ENCODE measurements at places on chromosomes 7 and 10. TPM values are rescaled to one million over a fixed set of nuclear protein-coding genes. Genes with fewer than 3 reads are reported as not detected.
A peak's percentile ranks its signal among the peaks of the same experiment; 100 is the strongest.

DNA sequence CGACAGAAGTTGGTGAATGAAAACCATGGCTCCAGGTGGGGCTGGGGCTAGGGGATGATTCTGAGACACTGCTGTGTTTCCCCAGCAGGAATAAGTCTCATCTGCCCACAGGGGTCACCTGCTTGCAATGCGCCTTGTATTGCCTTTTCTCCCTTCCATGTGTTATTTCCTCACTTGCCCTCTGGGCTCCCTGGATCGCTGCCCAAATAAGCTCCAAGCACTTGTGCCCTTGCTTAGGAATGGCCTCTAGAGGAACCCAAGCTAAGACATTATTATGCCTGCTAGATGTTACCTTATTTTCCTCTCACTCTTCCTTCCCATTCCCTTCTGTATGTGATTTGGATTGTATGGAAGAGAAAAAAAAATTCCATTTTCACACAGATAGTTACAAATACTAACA is 24.8 kb upstream of the PLPP4 start:
- no peak for DNase-seq

GRCh38 chr10:132836832-132837540 is 51.0 kb upstream of the NKX6-2 start:
- DNase-seq, result no peak

GRCh38 chr10:132097609-132098377 is 32.0 kb downstream of the JAKMIP3 start:
- DNase-seq, result no peak

DNA sequence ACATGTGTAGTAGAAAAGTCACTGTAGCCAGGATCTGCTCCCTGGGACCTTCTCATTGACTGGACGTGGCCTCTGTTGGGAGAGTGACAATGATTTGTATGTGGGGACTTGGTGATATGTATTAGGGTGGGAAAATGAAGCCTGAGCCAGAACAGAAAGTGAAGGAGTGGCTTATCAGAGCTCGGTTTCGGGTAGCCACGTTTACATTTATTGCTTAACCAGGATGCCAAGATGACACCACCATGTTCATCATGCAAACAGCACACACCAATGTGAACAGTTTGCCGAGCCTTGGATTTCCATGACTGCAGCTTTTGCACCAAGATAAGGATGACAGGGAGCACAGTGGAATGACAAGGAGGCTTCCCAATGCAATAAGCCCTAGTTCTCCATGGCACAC is 112.8 kb upstream of the STK17A start:
- no peak for DNase-seq

Gene H2BK1
- total RNA-seq, result not detected

DNA sequence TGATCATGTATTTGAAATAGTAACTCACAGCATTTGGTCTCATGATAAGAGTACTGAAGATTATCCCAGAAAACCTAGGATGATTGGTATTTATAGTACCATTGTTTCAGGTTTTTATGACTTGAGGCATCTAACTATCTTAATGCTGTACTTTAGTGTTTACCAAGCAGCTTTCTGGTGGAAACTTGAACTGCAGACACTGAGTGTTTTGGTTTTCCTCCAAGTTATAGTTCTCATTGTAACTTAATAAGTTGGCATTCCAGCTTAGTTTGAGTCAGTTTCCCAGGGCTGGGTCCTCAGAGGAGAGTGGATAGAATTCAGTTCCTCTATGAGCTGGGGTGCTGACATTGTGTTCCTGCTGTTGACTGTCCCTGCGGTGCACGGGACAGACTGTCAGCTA is 50.4 kb downstream of the SEC23IP start:
- no peak for DNase-seq

GRCh38 chr7:107961405-107961804 is 41.6 kb downstream of the LAMB1 start:
- no peak for DNase-seq

DNA sequence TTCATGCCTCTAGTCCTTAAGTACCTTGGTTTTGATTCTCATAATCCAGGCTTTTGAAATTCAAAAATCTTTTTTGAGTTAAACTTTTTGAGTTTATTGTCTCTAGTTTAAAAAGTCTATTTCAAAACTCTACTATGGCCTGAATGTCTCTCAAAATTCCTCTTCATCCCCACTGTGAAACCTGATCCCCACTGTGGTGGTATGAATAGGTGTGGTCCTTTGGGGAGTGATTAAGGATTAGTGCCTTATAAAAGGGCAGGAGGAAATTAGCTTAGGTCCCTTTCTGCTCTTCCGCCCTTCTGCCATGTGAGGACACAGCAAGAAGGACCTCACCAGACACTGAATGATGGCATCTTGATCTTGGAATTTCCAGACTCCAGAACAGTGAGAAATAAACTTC is 44.1 kb upstream of the JAZF1 start:
- DNase-seq, result no peak

GRCh38 chr10:72309290-72310240 is 35.8 kb downstream of the DDIT4 start:
- no peak for DNase-seq

DNA sequence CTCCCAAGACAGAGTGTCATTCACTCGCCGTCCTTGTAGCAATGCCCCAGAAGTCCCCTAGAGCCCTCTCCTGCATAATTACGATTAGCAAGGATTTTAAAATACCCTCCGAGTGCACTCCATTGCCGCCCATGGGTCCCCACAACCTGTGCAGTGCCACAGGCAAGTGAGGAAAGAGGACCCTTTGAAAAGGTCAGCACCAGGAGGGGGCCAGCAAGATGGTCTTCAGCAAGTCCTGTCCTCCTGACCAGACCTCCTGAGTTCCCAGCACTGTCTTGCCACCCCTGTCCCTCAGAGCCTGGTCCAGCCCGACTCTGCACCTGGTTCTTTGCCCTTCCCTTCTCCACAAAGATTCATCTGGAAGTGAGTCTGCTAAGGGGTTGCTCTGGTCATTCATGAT is 32.1 kb downstream of the CLRN3 start:
- no peak for DNase-seq

DNA sequence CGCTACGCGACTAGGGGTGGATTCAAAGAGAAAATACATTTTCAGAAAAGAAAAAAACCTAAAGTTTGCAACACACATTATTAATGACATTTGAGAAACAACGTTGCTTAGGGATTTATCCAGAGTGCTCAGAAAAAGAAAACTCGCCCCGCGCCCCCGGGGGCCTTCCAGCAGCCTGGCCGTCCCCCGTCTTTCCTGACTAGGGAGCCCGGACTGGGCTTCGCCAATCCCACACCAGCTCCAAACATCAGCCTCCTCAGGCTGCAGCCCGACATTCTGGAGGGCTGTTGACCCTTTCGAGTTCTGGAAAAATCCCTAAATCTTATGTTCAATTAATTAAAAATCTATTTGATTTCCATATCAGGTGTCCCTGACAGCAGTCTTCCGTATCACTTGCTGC is 48.6 kb downstream of the CLEC2L start:
- DNase-seq, result no peak

DNA sequence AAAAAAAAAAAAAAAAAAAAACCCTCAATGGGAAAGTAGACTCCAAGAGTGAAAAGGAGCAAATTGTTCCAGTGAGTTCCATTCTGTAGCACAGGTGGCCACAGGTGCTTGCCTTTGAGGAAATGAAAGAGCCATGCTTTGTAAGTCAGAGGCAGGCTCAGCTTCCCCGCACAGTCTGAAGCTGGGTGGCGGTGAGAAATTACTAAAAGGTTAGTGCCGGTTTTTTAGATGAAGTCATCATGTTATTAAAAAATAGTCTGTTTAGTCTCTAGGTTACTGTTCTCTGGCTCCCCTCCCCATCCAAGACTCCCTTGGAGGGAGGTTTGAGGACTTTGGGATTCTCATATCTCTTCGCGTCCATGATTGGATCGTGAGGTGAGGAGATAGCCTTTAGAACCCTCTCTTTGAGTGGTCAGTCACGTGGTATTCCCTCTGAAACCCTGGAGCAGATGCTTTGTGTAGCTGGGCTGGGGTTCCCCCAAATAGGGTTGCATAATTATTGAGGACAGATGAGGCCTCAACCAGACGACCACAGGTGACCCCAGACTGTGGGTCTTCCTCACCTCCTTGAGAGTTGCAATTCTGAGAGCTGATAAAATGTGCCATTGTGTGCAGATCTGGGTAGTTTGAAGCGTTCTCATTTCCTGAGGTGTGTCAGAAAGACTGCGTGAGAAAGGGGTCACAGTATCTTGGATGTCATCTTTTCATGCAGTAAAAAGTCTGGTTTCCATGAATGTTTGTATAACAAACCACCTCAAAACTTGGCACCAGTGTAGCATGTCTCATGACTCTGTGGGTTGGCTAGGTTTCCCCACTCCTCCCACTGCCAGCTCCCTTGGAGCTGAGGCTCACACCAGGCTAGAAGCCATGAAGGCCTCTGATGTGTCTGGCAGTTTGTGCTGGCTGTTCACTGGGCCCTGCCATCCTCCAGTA is 27.1 kb downstream of the OGDH start:
- DNase-seq, result peak; percentile 68

DNA sequence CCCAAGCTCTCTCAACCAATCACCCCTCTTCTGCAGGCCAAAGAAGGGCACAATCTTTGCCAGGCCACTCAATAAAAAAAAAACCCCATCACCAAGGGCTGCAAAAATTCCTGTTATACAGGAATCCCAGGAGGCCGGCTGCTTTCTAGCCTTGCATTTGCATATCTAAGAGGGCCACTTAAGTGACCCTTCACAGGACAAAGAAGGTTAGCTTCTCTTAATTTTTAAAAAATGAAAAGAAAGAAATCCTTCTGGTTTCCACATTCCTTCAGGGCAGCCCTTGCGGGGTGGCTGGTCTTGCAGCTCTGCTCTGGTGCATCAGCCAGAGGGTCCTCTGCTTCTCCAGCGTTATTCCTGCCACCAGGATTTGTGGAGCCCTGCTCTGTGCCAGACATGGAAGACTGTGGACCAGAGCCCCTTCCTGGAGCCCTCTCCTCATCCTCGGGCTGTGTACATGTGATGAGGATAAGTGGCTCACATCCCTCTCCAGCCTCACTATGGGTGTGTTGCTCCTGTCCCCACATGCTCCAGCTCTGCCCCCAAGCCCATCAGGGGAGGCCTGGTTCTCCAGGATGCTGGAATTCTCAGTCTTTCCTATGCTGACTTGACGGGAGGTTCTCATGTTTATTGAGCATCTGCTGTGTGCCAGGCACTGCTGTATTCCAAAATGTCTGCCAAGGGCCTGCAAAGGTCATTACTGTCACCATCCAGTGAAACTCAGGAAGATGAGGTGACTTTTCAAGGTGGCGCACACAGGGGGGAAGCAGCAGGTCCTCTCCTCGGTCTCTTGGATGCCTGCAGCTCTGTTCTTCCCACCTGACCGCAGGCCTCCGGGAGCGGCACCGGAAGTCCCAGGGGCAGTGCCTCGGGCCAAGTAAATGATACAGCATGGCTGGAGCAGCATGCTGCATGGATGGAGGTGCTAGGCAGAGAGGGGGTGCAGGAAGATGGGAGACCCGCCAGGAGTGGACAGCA is 67.7 kb downstream of the ARHGAP22 start:
- peak; percentile 32 for DNase-seq

Gene FRMPD2
- total RNA-seq, result not detected

- no peak for DNase-seq
Observed at GRCh38 chr7:44191171-44191570, 1.9 kb upstream of the GCK start.

DNA sequence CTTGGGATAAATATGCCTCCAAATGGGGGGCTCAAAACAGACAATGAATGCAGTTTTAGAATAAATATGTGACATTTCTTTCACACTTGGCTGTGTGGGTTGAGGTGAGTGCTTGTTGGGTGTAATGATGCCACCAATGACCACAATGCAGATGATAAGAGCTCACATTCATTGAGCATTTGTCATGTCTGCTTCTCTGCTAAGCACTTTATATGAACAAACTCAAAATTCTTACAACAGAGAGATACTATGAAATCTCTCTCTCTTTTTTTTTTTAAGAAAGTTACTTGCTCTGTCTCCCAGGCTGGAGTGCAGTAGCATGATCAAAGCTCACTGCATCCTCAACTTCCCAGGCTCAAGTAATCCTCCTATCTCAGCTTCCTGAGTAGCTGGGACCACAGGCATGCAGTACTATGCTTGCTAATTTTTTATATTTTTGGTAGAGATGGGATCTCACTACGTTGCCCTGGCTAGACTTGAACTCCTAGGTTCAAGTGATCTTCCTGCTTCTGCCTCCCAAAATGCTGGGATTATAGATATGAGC is 185.4 kb downstream of the JCAD start:
- DNase-seq, result no peak

Gene LRRC4
- total RNA-seq, result not detected

DNA sequence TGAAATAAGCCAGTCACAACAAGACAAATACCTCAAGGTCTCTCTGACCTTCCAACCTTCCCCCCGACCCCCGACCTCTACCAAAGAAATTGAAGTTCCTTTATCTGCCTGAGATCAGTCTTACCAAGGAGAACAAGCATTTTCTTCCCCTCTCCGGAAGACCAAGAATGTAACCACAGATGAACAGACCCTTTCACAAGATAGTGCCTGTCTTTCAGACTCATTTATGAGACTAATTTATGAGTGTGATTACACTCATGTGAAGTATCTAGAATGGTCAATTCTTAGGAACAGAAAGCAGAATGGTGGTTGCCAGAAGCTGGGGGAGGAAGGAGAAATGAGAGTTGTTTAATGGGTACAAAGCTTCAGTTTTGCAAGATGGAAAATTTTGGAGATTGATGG is 108.9 kb upstream of the MKLN1 start:
- DNase-seq, result no peak

GRCh38 chr7:108201766-108202165 is 71.6 kb upstream of the LAMB4 start:
- no peak for DNase-seq

DNA sequence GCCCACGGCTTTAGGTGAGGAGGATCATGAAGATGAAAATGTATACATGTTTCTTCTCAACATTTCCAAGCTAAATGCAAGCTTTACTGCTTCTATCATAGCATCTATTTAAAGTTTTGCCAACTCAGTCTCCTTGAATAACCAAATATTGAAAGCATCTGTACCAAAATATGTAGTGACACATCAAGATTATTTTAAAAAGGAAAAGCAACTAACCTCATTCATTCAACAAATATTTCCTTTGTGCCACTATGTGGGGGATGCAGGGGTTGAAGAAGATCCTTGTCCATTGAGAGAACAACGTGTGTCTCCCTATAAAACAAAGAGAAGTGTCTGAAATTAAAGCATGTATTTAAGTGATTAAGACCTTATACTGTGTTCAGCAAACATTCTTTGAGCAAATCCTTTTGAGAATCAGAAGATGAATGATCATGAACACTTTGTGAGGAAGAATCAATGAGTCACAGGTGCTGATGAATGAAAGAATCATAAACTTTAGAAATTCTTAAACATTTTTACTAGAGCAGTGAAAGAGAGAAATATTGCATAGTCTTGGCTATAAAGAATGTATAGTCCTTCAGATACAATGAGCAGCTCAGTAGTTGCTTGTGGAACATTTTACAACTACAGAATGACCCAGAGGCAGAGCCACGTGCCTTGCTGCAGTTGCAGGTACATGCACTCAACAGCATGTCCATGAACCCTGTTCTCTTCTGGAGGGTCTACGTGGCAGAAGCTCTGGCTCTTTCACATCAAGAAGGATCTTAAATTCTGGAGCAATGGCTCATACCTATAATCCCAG is 13.9 kb downstream of the TAS2R60 start:
- DNase-seq, result no peak

Gene SORCS1
- total RNA-seq, result not detected

- peak; percentile 55 for DNase-seq
Observed at GRCh38 chr10:23293145-23293724, 51.4 kb downstream of the C10orf67 start.

- DNase-seq, result no peak
Observed at GRCh38 chr10:17214526-17214925, 13.1 kb upstream of the TRDMT1 start.

Measured in activated CD8-positive, alpha-beta memory T cell treated with anti-CD3 and anti-CD28 coated beads, Interleukin-2, amount 10 ng/mL, durations not matched to agents 7 days and 5 days (primary cell).